ENCODE measurements at places on chromosomes 7 and 10. TPM values are rescaled to one million over a fixed set of nuclear protein-coding genes. Genes with fewer than 3 reads are reported as not detected.

DNA sequence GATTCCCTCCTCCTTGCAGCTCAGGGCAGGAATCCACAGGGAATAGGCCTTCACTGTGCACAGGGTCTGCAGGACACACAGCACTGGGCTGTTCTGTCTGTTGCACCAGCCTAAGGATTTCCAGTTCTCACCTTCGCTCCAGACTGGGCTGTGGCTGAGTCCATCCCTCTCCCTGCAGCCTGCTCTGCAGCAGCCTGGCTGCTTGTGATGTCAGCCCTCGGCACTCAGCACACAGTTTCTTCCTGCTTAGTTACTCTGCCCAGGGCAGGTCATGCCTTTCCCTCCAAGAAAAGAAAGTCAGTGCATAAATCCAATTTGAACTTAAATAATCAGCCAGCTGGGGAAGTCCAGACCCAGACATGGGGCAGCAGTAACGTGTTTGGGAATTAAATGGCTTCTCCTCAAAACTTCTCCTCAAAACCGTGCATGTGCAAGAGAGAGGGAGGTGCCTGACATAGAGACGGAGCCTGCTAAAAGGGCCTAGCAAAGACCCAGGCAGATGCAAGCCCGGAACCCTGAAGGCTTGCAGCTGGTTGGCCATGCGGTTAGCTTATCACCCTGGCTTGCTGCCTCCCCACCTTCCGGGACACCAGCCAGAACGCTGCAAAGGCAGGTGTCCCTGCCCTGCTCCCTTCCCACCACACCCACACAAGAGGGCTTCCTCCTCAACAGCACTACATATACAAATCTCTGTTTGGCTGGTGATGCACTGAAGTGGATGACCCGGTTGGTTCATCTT, 10.9 kb upstream of the GDF2 start:
- no peak for DNase-seq

DNA sequence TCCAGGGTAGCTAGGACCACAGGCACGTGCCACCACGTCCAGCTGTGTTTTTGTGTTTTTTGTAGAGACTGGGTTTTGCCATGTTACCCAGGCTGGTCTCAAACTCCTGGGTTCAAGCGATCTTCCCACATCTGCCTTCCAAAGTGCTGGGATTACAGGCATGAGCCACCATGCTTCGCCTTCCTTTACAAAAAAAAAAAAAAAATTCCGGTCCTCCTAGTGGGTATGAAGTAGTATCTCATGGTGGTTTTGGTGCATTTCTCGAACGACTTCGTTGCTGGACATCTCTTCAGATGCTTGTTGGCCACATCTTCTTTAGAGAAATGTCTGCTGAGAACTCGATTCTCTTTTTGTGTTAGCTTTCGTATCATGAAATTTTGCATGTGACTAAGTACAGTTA, 3.9 kb downstream of the PROSER2 start:
- no peak for DNase-seq

GRCh38 chr10:13699216-13699615, 112.5 kb downstream of the PRPF18 start:
- DNase-seq = no peak

GRCh38 chr7:7099584-7100014, 82.7 kb upstream of the C1GALT1 start:
- DNase-seq = peak; percentile 90

DNA sequence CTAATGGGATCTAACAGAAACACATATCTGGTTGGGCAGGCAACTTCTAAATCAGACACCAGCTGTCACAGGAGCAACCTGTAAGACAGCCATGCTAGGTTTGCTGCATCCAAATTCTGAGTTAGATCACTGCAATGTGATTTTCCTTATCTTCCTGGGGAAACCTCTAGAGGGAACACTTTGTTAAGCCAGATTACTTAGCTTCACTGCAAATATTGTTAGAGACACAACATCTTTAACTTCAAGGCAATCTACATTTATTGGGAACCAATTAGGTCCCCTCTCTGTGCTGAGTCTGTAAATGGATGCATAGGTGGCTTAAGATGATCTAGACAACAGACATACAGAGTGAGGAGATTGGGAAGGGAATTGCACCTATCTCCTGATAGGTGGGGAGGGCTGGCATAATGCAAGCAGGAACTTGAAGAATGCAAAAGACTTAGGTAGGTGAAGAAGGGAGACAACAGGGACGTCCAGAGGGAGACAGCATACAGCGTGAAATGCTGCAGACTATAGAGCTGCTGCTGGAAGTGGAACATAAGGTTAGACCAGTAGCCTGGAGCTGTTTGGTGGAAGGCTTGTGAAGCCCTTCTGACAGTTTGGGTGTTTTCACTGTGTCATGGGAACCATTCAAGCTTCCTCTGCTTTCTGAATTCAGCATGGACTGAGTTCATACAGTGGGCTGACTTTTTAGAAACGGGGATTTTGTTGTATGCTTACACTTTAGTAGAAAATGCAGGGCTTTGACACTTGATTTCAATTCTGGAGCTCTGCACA, 109.8 kb upstream of the ELMO1 start:
- no peak for DNase-seq

The SRRM3 gene
- total RNA-seq = 3.4 TPM
